Stimulated activated CD8-positive, alpha-beta memory T cell treated with anti-CD3 and anti-CD28 coated beads, Interleukin-7, amount 100 ng/mL, for 48 hours (primary cell): ENCODE measurements at places on chromosomes 3 and 15.

DNA sequence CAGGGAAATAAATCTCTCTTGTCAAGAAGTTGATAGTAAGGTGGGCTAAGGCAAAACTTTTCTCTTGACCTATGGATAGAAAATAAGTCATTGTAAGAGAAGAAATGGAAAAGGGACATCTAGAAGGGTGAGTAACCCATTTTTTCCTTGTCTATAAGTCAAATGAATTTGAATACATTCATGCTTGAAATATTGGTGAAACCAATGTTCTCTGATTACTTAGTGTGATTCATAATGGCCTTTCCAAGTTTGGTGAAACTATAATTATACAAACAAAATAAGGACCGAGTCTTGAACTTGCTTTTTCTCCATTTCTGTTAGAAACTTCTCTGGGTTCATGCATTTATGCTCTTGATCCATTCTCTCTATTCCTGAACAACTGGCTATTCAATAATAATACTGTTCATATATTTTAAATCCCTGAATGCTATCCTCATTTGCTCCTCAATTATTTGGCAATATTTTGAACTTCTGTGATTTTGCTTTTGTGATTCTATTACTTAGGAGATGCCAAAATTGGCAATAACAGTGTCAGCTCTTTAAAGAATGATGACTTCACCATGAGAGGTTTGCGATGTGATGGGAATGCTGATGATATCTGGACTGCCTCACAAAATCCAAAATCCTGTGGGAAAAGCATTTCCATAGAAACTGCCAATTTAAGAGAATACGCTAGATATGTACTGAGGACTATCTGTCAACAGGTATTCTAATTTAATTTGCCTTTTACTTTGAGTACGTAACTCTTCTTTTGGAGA, 12.3 kb downstream of the P2RY12 start:
- DNase-seq = no peak

DNA sequence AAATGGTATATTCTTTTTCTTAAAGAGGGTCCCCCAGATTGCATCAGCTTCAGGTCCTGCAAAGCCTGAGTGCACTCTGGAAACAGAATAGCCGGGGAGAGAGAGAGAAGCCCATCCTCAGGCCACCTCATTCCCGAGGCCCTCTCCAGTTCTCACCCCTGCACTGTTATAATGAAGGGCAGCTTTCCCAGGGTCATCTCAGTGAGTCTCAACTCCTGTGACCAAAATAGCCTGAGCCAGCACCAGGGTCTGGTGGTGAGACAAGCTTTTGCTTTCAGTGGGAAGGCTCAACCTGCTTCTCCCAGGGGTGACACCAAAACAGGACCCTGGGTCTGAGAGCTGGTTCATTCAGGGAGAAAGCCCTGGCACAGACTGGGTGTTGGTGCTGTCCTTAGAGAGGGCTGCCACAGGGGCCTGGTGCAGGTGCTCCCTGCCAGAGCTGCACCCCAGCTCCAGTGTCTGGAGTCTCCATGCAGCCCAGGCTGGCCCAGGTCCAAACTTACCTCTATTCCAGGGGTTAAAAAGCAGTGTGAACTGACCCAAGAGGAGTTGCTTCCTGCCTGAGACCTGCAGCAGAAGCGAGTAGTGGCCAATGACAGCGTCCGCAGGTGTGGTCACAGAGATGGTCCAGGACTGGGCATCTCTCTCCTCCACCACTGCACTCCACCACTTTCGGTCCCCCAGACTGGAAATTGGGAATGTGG, 6.1 kb downstream of the EPB42 start:
- no peak for DNase-seq

- no peak for DNase-seq
Measured at GRCh38 chr3:127443581-127444375, 146.8 kb downstream of the TPRA1 start.

GRCh38 chr3:71083726-71084131, 499.8 kb downstream of the FOXP1 start:
- DNase-seq = no peak

- DNase-seq = no peak
Measured at GRCh38 chr3:197300361-197300760, 1.9 kb upstream of the DLG1 start.
